ENCODE measurements at places on chromosomes 11 and 22.

DNA sequence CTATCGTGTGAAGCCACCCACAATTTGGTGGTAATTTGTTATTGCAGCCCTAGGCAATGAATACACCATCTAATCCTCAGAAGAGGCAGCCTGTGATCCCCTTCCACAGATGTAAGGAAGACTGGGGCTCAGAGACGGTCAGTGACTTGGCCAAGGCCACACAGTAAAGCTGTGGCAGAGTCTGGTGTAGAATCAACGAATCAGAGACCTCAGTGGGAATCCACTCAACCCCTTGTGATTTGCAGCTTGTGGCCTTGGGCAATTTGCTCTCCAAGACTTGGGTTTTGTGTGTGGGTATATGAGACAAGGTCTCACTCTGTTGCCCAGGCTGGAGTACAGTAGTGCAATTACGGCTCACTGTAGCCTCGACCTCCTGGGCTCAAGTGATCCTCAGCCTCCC lies 1.9 kb downstream of the LGALS2 start:
- DNase-seq, result no peak

- no peak for DNase-seq
Observed at GRCh38 chr22:41078931-41079330, 13.5 kb upstream of the EP300 start.

DNA sequence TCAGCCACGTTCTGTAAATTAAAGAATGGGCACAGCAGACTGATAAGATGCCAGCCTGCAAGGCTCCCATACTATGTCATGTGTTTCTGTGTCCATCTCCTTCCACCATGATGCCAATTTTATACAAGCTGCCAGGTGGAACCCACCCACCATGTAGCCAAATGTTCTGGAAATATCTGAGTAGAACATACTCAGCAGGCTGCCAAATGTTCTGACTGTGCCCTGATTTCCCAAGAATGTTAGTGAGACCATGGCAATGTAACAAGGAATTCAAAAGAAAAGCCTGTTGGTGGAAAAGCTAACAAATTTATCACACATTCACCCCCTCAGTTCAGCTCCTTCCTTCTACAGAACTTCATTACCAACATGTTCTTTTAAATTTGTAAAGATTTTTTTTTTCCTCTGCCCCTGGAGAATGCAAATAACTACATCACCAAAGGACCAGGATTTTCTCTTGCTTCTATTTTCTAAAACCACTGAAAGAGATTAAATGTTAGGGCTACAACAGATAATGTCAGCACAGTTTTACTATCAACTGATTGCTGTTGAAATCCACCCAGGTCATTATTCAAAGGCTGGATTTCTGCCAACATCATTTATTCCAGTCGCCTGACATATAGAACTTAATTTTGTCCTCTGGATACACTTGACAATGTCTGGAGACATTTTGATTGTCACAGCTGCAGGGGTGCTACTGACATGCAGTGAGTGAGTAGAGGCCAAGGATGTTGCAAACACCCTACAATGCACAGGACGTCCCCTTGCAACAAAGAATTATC lies 3.1 kb downstream of the DMC1 start:
- DNase-seq, result no peak

GRCh38 chr11:26820739-26821138 lies 98.9 kb upstream of the SLC5A12 start:
- no peak for DNase-seq

GRCh38 chr11:117606211-117606610 lies 190.8 kb downstream of the DSCAML1 start:
- no peak for DNase-seq

DNA sequence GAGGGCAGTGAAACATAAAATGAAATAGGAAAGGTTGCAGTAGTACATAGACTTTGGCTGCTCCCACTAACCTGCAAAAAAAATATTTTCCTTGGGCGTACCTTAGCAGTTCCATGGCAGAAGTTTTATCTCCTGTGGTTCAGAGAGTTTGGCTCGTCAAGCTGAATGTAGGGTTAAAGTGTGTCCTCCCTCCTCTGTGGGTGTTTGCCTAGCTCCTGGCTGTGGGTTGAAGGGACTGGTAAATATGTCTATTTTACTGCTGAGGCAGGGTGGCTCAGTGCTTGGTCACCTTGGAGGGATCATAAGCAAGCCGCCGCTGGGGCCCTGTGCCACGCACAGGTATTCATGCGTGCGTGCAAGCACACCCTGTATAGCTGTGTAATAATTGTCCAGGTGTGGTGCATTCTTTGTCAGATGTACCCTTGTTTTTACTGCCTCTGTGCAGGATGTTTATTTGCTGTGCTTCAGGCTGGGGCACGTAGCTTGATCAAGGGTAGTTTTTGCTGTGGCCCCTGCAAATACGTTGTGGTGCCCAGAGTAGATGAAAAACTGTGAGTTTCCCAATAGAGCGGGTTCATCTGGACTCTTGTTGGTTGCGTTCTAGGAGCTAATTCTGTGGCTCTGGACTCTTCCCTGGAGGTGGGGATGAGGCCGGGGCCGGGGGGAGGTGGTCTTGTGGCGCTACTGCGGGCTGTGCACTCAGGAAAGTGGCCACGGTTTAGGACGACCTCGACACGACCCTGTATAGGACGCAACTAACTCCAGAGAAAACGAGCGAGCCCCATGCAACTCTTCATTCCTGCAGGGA lies 732 bp upstream of the SORL1 start:
- DNase-seq, result no peak

- DNase-seq, result no peak
Observed at GRCh38 chr11:79330651-79331050, 110.2 kb downstream of the TENM4 start.

DNA sequence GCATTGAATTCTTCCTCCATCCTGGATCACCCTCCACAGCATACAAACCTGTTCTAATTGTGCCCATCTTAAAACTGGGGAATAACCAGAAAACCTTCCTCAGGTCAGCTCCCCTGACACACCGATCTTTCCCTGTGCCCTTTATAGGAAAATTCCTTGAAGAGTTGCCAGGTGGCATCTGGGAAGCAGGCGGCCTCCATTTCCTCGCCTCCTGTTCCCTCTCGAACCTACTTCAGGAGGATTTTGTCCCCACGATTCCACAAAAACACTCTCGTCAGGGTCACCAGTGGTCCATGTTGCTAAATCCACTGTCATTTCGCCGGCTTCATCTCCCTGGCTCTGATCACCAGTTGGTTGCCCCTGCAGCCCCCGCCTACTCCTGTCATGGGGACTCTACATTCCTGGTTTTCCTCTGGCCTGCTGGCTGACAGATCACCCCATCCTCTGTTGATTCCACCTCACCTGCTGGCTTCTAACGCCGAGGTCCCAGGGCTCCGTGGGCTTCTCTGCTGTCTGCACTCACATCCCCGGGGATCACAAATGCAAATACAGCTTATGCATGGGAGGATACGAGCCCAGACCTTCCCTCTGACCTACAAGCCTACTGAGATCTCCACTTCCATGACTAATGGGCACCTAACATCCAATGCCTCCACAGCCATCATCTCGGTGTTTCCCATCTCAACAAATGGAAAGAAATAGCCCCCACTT lies 92.5 kb upstream of the PRDM11 start:
- no peak for DNase-seq

- no peak for DNase-seq
Observed at GRCh38 chr11:22467741-22468140, 129.6 kb downstream of the SLC17A6 start.

- no peak for DNase-seq
Observed at GRCh38 chr11:122404571-122404970, 251.0 kb upstream of the UBASH3B start.

DNA sequence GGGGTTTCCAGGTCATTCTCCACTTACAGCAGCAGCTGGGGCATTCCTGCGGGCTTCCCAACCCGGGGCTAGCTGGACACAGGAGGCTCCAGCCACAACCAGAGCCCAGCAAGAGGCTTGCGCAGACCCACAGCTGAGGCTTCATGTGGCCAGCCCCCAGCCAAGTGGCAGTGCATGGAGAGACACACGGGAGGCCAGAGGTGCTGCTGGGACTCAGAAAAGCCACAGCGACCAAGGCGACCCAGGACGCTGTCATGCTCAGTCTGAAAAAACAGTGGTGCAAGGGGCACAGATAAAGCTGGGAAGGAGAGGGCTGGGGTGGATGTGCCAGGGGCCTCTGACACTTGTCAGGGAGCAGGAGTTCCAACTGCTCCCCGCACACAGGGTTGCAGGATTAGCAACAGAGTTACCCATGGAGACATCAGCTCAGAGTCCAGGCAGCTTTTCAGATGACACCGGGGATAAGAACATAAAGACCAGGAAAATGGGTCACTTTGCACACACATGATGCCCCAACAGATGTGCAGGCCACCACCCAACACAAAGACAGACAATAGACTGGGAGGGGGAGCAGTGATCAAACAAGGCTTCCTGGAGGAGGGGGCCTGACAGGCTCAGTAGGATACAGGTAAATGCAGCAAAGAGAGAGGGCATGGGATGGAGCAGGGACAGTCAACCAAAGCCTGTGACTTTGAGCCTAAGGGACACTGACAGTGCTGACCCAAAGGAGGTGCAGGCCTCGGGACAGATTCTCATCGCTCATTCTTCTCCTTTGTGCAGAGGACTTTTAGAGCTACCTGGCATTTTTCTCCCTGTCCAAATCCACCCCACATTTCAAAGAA lies 6.9 kb upstream of the NEAT1 start:
- DNase-seq, result no peak

- DNase-seq, result no peak
Observed at GRCh38 chr11:31788085-31788484, 23.0 kb downstream of the PAX6 start.

DNA sequence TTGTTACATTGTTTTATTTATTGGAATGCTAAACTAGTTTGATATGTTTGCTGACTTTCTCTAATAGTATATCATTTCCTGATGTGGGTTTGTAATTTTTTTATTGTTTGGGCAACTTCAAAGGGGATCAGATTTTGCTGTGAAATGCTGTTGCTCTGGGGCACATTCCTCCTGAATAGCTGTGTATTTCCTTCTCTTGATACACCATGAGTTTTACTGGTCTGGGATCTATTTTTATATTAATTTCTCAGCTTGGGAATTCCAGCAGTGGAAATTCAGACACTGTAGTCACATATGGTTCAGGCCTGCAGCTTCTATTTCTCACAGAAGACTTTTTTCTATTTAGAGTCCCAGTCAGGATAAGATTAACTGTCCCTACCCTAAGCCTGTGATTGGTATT lies 58.9 kb downstream of the RPUSD4 start:
- no peak for DNase-seq

DNA sequence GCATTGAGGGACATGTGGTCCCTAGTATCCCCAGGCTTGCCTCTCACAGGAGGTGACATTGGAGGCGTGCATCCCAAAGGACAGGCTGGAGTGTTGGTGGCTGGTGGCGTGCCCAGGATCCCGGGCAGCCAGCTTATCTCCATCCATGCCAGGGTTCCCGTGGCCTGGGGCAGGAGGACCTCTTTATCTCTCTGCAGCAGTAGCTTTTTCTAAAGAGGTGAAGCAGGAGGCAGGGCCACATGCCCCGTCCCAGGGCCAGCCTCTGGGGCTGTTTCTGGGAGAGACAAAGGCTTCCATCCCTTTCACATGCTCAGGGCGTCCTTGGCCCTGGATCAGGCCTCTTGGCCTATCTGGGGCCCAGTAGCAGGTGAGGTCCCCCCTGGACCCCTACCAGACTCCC lies 19.7 kb downstream of the PARVG start:
- no peak for DNase-seq

- DNase-seq, result no peak
Observed at GRCh38 chr22:19448739-19449421, 1.4 kb upstream of the C22orf39 start.

DNA sequence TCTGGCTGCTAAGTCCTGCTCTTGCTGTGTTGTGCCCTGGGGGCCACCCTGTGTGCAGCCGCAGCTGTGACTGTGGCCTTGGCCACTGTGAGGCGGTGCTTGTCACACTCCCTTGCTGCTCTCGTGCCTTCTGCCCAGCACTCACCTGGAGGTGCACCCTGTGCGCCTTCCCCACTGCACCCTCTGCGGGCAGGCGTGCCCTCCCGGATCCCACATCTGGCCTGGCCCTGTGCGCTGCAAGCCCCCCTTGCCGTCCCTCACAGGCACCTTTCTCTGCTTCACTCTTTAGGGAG lies 27.2 kb downstream of the TBX1 start:
- DNase-seq, result no peak

DNA sequence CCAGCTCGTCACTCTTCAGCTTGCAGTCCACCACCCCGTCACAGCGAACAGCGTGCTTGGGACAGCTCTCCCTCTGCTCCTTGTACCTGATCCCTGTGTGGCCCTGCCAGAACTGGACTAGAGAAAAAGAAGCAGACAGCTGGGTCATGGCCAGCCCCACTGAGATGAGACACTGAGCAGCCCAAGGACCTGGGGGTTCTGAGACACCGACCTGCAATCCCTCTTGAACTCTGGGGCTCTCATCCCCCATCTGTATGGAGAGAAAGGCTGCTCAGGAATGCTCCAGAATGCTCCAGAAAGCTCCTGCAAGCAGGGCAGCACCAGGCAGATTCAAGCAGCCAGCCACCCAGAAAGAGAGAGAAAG lies 14.8 kb downstream of the TMPRSS13 start:
- DNase-seq, result no peak

DNA sequence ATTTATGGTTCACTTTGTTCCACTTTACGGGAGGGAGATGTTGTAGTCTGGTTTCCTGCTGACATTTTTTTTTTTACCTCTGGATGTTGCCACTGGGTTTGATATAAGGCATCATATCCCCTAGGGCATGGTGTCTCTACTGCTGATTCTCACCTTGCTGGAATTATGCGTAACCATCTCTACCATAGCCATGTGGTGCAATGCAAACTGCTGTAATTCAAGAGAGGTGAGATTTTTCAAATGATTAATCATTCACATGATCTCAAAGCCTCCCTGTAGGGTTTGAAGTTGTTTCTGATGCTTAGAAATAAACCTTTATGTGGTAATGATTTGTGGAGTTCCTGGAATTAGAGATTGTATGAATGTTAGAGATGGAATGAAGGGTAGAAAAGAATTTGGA lies 13.0 kb downstream of the MS4A3 start:
- no peak for DNase-seq

DNA sequence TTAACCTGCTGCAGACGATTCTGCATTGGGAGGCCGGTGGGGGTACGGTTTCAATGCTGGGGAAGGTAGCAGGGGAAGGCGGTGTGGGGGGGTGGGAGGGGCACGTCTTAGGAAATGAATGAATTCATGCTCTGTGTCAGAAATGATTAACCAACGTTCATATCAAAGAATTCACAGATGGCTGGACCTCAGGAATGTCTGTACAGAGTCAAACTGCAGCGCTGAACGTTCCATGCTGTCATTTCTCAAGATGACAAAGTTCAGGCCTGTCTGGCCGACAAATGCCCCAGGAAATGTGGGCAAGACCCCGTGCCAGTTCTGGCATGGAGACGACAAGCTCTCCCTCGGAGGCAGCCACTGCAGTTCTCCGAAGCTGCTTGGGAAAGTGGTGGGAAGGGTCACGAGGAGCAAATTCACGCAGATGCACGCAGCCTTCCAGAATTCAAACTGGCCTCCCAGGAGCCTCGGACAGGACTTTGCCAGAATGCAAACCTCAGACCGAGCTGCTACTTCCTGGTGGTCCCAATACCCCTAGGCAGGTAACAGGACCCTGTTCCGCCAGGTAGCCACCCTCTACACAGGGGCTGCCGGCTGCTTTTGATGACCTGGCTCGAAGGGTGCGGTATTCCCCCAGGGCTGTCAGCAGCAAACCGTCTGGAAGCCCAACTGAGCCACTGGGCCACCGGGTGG lies 81.5 kb downstream of the TRMU start:
- no peak for DNase-seq

- DNase-seq, result no peak
Observed at GRCh38 chr11:10476342-10476741, 21.3 kb downstream of the AMPD3 start.

- no peak for DNase-seq
Observed at GRCh38 chr11:6608011-6608410, 4.0 kb downstream of the TAF10 start.

GRCh38 chr11:44452827-44453572 lies 112.5 kb upstream of the CD82 start:
- no peak for DNase-seq
